Fibroblast of skin of abdomen (primary cell): ENCODE measurements at places on chromosomes 3 and 15.

- no peak for DNase-seq
Observed at GRCh38 chr3:192372616-192373015, 354.7 kb downstream of the FGF12 start.

GRCh38 chr3:41194701-41195100 lies 4.6 kb upstream of the CTNNB1 start:
- DNase-seq: no peak

DNA sequence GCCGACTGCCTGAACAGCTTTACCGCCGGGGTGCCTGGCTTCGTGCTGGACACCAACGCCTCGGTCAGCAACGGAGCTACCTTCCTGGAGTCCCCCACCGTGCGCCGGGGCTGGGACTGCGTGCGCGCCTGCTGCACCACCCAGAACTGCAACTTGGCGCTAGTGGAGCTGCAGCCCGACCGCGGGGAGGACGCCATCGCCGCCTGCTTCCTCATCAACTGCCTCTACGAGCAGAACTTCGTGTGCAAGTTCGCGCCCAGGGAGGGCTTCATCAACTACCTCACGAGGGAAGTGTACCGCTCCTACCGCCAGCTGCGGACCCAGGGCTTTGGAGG lies 815 bp downstream of the SPINT1 start:
- DNase-seq: no peak

GRCh38 chr15:82595766-82596165 lies 51.4 kb downstream of the CPEB1 start:
- no peak for DNase-seq

DNA sequence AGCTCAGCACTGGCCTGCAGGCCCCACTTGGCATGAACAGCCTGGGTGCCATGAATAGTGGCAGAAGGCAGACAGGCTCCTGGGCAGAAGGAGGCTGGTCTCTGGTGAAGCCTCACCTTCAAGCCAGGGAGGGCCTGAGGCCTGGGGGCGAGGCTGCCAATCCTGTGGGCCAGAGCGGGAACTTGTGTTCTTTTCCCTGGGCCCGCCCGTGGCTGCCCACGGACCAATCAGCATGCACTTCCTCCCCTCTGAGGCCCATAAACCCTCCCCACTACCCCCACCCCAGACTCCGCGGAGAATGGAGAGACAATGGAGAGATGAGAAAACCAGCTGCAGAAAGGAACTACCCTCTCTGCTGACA lies 283.8 kb upstream of the ROBO1 start:
- no peak for DNase-seq

- DNase-seq: no peak
Observed at GRCh38 chr3:56886314-56886713, 84.6 kb upstream of the ARHGEF3 start.

DNA sequence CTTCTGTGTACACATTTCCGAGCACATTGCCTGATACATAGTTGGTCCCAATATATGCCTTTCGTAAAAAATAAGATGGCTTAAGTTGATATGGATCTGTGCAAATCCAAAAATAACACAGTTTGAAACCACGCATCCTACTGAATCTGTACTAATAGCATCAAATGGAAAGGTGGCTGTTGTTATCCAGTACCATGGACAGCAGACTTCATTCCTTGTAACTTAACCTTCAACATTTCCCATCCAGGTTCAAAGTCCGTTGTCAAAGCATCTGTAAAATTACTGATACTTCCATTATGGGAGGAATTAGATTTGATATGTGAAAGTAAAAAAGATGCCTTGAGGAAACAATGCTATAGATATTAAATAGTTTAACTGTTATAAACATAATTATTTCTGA lies 65.5 kb upstream of the C3orf49 start:
- DNase-seq: peak; percentile 33

DNA sequence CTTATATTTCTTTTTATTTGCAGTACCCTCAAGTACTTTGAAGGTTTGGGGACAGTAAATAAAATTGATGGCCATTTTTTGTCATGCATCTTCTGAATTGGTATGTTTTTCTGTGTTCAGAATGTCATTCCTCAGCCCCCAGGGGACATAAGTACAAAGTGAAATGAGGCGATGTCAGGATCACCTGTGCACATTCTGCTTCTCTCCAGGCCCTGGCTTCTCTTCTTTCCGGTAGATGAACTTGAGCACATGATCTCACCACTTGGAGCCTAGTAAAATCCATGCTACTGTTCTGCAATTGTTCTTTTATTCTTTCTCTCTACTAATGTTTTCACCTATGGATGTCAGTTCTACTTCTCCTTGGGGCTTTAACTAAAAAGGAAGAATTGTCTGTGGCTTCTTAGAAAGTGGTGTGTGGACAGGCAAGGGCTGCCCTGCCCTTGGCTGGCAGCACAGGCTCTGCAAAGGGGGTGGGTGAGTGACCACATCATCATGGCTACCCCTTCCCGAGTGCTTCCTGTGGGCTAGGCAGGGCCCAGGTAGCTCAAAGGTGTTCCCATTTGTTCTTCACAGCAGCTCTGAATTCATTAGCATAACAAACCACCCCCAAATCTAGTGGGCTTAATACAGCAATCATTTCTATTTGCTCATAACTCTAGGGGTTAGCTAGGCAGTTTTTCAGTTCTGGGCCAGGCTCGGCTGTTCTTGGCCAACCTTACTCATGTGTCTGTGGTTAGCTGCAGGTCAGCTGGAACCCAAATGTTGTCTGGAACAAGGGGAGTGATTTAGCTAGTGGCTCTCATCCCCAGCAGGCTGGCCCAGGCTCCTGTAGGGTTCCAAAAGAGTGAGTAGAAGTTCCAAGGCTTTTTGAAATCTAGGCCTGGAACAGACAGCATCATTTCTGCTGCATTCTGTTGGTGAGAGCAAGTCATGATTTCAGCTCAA lies 154.0 kb upstream of the CTDSPL start:
- no peak for DNase-seq

- DNase-seq: no peak
Observed at GRCh38 chr3:107951126-107951525, 139.7 kb downstream of the CD47 start.

DNA sequence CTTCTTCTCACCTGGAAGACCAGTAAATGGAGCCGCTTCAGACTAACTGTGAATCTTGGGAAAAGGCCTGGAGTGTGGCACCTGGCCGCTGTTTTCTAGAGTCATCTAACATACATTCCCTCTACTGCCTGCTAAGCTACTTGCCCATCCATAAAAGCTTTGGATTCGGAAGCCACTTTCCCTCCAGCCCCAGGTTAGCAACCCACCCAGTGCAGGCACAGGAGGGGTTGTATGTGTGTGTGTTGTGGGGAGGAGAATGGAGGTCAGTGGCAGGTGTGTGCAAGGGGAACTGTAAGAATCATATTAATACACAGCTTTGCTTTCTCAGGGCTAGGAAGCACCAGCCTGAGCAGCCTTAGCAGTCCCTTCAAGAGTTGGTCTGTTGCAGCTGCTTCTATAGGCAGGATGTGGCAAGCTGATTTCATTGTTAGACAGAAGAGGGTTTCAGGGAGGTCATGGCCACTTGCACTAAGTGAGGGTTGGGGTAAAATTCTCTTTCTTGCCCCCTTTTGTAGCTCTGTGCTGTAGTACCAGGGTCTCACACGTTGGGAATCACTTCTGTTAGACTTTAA lies 8.9 kb downstream of the NSUN3 start:
- no peak for DNase-seq

DNA sequence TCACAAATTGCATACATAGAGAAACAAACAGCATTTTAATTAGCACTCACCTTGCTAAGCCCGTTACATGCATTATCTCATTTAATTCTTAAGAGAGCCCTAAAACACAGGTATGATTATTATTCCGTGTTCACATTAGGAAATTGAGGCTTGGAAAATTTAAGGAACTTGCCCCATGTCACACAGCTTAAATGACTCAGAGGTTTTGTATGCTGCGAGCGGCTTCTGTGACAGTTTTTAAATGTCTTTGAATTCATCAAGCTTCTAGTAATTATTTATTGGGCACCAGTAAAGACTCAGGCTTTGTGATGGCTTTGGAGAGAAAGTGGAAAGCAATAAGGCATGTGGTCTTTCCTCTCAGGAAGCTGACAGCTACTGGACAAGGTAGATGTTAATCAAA lies 166.7 kb upstream of the THBS1 start:
- no peak for DNase-seq

- no peak for DNase-seq
Observed at GRCh38 chr3:81713031-81713430, 48.4 kb downstream of the GBE1 start.

- no peak for DNase-seq
Observed at GRCh38 chr3:45861043-45861719, 19.3 kb upstream of the LZTFL1 start.

DNA sequence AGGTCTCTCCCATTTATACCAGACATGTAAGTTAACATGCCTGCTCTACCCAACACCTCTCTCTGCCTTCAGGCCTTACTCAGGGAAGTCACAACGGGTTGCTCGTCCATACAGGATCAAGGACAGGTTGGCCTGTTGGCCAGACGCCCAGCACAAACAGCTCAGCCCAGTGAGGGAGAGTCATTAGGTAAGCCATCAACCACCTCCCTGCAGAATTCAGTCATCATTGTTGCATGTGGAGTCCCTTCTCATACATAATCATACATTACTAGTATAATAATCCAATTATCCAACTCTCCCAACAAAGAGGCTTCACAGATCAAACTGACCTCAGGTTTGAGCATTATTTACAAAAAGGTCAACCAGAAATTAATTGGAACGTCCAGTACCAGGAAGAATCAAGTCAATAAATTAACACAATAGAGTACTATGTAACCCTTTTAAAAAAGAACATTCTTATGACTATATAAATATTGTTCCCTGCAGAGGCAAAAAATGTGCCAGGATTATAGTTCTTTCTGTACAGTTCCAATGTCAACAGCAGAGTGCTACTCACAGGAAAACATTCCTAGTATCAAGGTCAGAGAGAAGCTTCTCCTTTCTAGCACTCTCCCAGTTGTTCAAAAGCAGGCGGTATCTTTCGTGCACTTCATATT lies 33.2 kb downstream of the HOMER2 start:
- no peak for DNase-seq

GRCh38 chr3:20185331-20185678 lies 701 bp downstream of the SGO1 start:
- peak; percentile 3 for DNase-seq

- no peak for DNase-seq
Observed at GRCh38 chr15:60020736-60021135, 16.6 kb downstream of the FOXB1 start.

DNA sequence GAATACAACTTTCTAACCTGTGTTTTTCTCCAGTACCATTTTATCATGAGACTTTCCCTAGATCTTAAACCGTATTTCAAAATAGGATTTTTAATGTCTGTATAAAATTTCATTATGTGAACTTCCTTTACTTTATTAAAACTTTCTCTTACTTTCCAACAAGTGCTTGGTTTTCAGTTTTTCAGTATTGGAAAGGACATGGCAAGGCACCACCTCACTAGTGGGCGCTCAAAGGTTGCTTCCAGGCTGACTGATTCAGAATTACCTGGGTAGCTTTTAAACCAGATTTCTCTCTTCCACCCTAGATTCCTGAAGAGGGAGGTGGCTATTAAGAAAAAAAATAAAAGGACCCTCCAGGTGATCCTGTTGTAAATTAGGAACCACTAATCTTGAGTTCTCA lies 236.6 kb downstream of the SOX2 start:
- DNase-seq: no peak

DNA sequence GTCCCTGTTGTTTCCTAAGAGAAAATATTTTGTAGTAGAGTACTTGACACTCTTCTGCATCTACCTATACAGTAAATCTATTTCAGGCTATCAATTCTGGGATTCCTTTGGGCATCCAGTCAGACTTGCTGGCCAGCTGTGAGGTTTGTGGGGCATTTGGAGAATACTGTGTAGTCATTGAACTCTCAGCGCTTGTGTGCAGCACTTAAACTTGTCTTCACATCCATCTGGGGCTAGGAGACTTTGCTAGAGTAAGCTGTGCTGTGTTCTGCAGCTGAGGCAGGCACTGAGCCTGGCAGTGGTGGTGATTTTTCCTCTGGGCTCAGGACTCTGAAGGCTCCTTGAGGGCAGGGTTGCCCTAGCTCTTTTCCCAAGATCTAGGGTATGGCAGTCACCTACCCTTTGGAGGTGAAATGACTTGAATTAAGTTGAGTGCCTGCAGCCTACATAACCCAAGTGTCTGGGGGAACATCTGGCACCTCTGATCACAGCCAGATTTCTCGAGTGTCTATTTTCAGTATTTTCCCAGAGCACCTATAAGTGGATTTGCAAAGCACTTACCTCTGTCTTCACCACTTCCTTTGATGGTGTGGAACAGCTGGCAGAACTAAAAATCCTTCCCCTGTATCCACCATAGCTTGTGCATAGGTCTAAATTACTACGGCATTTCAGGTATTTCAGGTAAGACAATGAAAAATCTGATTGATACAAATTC lies 19.3 kb downstream of the CLSTN2 start:
- DNase-seq: no peak

GRCh38 chr15:39131609-39132008 lies 449.3 kb upstream of the THBS1 start:
- DNase-seq: no peak

GRCh38 chr3:188232656-188233055 lies 78.7 kb downstream of the LPP start:
- no peak for DNase-seq

DNA sequence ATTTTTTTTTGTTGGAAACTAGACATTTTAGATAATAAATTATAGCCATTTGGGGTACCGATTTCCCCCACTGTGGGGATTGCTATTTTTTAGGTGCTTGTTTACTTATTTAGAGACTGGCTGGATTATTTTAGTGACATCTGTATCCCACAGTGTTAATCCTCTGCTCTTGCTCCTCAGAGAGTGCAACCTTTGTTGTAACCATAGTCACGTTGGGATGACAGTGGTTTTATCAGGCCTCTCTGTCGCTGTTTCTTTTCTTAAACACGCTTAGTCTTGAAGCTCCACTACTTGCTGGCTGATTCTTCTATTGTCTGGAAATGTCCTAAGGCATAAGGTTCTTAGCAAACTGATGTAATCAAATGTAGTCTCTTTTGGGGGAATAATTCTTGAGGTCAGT lies 451.6 kb upstream of the SEMA6D start:
- DNase-seq: no peak

GRCh38 chr3:153658136-153658535 lies 463.1 kb upstream of the ARHGEF26 start:
- peak; percentile 10 for DNase-seq

DNA sequence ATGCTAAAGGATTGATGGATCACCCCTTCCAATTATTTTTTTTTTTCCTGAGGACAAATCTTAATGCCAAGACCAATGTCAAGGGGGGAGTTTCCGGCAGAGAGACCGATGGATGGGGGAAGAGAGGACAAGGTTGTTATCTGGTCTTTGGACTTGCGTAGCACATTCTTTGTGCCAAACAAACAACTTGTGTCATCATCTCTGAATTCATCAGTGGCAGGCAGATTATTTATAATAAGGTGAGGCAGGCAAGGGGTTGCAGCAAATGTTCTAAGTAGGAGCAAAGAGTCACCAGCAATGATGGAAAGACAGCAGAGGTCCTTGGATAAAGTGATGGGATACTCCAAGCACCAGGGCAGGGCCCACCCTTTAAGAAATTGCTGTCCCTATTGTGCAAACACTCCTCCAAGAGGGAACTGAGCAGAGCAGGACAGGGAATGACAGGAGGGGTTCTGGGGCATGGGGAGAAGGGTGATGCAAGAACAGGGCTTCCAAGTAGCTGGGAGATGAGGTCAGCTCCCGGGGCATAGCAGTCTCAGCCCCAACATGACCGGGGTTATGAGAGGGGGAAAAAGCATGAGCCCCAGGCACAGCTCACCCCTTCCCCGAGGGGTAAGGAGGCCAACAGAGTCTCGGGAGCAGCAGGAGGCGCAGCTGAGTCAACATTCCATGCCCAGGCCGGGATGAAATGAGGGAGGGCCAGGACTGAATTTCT lies 57.4 kb downstream of the ANXA2 start:
- peak; percentile 38 for DNase-seq
